Activated T-helper 1 cell treated with anti-CD3 and anti-CD28 coated beads, Interleukin-2, amount 50 U/mL, for 16 hours (primary cell): ENCODE measurements at places on chromosomes 16 and 17.

DNA sequence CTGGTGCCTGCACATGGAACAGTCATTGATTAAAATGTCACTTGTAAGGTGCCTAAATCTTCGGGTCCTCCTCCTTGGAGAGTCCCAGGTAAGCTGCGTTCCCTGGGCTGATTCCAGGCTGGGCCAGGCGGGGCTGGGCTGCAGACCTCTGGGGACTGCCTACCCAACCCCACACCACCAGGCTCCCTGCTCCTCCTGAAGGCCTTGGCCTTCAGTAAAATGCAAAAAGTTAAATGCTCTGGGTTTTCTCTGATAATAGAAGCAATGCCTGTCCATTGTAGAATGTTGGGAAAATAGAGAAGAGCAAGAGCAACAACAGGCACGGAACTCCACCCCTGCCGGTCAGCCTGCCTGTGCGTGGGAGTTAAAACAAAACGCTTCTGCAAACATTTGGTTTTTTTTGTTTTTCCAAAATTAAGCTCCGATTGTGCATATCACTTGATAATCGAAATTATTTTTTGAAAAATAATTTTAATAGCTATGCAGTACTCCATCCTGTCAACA lies 363.9 kb downstream of the SEC14L1 start:
- no peak for DNase-seq

GRCh38 chr17:56641894-56642293 lies 48.4 kb downstream of the NOG start:
- DNase-seq, result no peak

GRCh38 chr17:59506894-59507726 lies 58.3 kb upstream of the DHX40 start:
- DNase-seq, result no peak

- DNase-seq, result no peak
These were observed 25.9 kb downstream of the MYH11 start for GRCh38 chr16:15830832-15831451.

DNA sequence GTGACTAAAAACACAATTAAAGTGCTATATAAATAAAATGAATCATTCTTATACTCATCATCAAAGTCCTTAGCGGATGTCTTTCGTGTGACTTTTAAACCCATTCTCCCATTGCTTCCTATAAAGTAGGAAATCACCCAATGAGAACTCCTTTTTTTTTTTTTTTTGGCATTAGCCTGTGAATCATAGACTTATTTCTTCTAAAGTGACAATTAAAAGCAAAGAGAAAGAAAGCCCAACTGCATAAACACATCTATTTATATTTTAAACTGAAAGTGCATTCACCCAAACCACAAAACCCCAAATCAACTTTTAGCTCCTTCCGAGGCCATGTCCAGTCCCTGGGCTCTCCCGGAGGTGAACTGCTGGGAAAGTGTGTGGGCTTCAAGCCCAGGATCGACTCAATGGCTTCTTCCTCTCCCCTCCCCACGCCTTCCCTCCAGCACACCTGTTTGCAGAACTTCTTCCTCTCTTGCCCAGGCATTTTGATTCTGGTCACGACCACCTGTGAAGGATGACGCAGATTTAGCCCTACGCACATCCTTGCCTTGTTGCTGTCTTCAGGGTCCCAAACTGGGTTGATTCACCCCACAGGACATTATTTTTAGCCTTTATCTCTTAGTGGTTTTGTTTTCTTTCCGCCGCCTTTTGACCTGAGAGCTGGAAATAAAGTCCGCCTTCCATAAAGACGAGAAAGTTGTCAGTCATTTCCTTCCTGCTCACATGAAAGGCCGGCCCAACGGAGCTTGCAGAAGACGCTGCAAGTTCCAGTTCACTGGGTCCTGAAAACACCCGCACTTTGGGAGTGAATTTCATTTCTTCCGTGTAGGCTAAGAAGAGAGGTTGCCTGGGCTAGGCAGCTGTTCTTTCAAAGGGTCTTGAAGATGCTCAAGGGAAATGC lies 166.8 kb downstream of the MAP2K6 start:
- no peak for DNase-seq

DNA sequence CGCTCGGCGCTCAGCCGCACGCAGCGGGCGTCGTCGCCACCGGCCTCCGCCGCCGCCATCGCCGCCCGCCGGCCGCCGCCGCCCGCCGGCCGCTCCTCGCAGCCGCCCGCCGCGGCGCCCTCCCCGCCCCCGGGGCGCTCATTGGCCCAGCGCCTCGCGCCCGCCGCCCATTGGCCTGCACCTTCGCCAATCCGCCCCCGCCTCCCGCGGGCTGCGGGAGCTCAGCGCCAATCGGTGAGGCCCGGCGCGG lies at the start of gene PGP:
PGP (minus strand) TSS at position 122 of the 250 bp plus-strand sequence; CDS start at position 59, 63 bp downstream.
- no peak for DNase-seq

GRCh38 chr17:2545393-2545792 lies 33.7 kb upstream of the METTL16 start:
- no peak for DNase-seq

GRCh38 chr16:84868829-84869472 lies 49.2 kb downstream of the CRISPLD2 start:
- no peak for DNase-seq

DNA sequence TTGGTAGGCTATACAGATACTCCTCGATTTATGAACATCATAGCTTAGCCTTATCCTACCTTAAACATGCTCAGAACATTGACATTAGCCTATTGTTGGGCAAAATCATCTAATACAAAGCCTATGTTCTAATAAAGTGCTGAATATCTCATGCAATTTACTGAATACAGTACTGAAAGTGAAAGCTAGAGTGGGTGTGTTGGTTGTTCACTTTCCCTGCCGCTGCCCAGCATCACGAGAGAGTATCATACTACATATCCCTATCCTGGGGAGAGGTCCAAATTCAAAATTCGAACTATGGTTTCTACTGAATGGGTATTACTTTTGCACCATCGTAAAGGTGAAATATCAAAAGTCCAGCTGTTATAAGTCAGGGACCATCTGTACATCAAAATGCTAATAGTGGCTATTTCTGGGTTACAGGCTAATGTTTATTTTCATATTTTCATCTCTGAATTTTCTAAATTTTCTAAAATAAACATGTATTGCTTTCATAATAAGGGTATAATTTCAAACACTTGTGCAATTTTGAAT lies 54.5 kb downstream of the NACA2 start:
- no peak for DNase-seq

DNA sequence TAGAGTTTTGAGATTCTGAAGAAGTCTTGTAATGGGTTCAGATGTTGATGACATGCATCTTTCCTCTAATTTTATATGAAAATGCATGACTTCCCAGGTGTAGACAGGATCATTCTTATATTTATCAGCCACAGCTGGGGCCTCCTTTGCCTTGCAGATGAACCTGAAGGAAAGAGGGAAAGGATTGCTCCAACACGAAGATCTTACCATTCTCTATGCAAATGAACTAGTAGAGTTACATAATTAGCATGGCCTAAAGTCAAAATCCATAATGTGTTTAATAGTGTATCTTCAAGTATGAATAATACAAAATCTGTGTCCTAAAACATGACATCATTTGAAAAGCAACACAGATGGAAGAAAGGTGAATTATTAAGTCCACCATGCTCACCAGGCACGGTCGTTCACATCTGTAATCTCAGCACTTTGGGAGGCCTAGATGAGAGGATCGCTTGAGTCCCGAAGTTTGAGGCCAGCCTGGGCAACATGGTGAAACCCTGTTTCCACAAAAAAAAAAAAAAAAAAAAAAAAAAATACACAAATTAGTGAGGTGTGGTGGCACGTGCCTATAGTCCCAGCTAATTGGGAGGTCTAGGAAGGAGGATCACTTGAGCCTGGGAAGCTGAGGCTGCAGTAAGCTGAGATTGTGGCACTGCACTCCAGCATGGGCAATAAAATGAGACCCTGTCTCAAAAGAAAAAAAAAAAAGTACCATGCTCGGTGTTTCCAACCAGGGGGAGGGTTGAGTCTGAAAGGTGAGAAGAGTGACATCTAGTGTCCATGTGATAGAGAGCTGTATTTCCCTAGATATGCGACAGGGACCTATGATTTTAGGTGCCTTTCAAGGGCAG lies 6.3 kb downstream of the VWA3A start:
- no peak for DNase-seq

DNA sequence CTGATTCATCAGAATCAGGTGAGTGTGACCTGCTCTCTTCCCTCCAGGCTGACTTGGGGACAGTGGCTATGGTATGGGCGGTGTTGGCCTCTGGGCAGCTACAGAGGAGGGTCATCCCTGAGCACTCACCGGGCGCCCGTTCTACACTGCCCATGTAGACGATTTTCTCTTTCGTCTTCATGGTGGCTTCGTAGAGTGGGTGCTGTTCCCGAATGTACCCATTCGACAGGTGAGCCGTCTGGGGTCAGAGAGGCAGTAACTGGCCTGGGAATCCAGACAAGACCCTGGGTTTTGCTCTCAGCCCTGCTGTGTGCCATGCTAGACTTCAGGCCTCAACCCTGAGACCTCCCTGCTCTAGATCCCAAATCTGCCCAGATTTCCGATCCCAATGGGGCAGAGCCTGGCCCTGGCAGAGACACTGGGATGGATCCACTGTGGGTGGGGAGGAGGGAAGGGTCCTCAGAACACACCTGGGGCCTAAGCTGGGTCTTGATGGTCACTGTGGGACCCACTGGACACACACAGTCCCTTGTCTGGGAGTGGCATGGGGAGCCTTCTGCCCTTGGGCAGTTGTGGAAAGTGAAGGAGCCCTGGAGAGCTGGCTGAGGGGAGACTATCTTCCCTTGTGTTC lies 13.2 kb downstream of the USP6 start:
- no peak for DNase-seq

- no peak for DNase-seq
These were observed 5.9 kb upstream of the PIRT start for GRCh38 chr17:10843811-10844210.

DNA sequence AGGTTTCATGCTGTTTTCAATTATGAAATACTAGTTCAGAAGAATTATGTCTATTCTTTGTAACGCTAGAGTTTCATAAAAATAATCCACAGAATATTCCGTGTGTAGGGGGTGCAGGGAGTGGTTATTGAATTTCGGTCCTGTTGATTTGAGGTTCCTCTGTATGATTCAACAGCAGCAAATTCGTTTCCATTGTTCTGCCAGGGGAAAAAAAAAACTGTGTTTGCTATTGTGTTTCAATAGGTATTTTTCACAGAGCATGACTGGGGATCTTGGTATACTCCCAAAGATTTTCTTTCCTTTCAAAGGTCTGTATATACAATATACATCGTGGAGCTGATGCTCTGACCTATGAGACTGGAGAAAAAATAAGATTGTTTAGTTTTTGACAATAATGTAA lies 15.8 kb downstream of the SHISA9 start:
- DNase-seq, result no peak

DNA sequence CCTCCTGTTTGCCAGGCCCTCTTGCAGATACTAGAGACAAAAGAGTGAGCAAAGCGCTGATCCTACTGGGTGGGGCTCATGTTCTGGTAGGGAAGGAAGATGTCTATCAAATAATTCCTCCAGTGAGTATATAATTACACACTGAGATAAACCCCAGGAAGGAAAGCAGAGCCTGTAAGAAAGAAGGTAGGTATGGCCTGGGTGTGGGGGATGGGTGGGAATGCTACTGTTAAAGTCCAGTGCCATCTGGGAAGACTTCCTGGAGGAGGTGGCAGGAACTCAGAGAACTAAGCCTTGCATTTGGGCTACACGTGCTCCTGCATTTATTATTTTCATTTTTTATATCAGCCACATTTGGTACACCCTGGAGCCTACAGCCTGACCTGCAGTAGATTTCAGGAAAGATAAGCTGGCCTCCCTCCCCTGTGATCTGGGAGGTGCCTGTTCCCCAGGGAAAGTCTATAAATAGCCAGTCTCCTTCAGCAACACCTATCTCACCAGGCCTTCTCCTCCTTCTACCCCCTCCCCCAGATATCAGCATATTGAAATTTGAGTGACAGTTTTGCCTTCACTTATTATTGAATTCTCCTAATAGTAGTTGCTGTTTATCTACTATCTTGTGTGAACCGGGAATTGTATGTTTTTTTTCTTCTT lies 11.5 kb downstream of the ATP2C2 start:
- no peak for DNase-seq
